ENCODE measurements at places on chromosomes 6 and 20. TPM values are rescaled to one million over a fixed set of nuclear protein-coding genes. Genes with fewer than 3 reads are reported as not detected.

DNA sequence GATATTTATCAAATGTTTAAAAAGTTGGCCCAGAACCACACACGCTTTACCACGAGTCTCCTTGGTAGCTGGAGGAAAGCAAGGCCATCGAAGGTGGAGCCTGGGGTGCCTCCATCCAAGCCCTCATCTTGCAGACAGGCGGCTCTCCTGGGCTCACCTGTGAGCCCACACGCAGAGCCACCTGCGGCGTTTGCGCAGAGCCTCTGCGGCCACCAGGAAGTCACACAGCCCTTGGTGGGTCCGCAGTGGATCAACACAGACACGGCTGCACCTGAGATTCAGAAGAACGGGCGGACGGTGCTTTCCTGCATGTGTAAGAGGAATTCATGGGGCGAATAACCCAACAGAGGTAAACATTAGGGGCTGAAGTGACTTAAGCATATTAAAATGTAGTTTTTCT is 24.5 kb upstream of the SMOC2 start:
- H3K27me3 ChIP-seq, result no peaks in the 10 kb centered on the region
- H3K27ac ChIP-seq, result no peak overlapping the region
- DNase-seq, result no peak
- no peak overlapping the region for H3K4me3 ChIP-seq
- no peaks in the 10 kb centered on the region for H3K4me1 ChIP-seq

GRCh38 chr20:25503936-25504335 is 81.4 kb downstream of the NINL start:
- H3K4me3 ChIP-seq, result no peak overlapping the region
- DNase-seq, result no peak
- no peaks in the 10 kb centered on the region for H3K4me1 ChIP-seq

- H3K4me1 ChIP-seq, result no peaks in the 10 kb centered on the region
- no peak overlapping the region for H3K4me3 ChIP-seq
- no peak overlapping the region for H3K27ac ChIP-seq
- H3K27me3 ChIP-seq, result no peaks in the 10 kb centered on the region
- peaks cover 2% of the 10 kb centered on the region for H3K36me3 ChIP-seq
Measured at GRCh38 chr6:38244869-38245268, 394.9 kb downstream of the BTBD9 start.

DNA sequence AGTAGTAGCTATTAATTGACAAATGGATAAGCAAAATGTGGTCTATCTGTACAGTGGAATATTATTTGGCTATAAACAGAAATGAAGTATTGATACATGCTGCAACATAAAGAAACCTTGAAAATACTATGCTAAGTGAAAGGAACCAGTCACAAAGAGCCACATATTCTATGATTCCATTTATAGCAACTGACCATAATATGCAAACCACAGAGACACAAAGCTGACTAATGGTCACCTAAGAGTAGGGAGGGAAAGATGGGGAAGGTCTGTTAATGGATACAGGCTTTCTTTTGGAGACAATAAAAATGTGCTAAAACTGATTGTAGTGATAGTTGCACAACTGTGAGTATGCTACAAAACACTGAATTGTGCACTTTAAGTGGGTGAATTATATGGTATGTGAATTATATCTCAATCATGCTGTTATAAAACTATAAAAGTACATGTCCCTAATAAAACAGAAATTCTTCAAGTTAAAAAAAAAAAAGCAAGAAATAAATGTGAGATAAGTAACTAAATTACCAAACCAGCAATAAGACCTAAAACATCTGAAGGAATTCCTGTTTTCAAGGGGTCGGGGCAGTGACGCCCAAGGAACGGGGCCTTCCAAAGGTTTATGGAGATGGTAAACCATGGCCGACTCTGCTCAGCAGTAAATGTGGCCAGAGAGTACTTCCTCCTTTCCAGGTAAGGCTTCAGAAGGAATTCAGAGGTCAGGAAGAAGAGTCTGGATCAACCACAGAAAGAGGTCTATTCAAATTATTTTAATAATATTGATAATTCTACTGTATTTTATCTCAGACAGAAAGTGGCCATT is 75.4 kb downstream of the ARHGAP18 start:
- no peaks in the 10 kb centered on the region for H3K4me1 ChIP-seq
- DNase-seq, result no peak
- no peak overlapping the region for H3K4me3 ChIP-seq

Gene FKBP1A
- total RNA-seq, result 84.3 TPM

Gene TNFRSF6B
- total RNA-seq, result not detected
